ENCODE measurements at places on chromosomes 7 and 10. TPM values are rescaled to one million over a fixed set of nuclear protein-coding genes. Genes with fewer than 3 reads are reported as not detected.

GRCh38 chr7:84811362-84811761 is 375.5 kb downstream of the SEMA3D start:
- no peaks in the 10 kb centered on the region for H3K36me3 ChIP-seq
- peaks cover 8% of the 10 kb centered on the region for H3K4me1 ChIP-seq
- H3K4me3 ChIP-seq, result no peak overlapping the region
- H3K27ac ChIP-seq, result no peak overlapping the region

GRCh38 chr7:8514781-8515519 is 81.5 kb downstream of the NXPH1 start:
- H3K4me1 ChIP-seq, result no peaks in the 10 kb centered on the region
- H3K27me3 ChIP-seq, result no peaks in the 10 kb centered on the region
- H3K4me3 ChIP-seq, result no peak overlapping the region
- DNase-seq, result no peak

GRCh38 chr7:150988230-150989226 is 2.3 kb upstream of the NOS3 start:
- no peak for DNase-seq
- peak overlapping the region; percentile 5 for H3K4me3 ChIP-seq
- H3K4me1 ChIP-seq, result no peaks in the 10 kb centered on the region

Gene FAM237B
- total RNA-seq, result not detected

GRCh38 chr10:31929261-31930022 is 811 bp upstream of the ARHGAP12 start:
- H3K4me1 ChIP-seq, result no peaks in the 10 kb centered on the region
- peak; percentile 85 for DNase-seq
- peak overlapping the region; percentile 77 for H3K4me3 ChIP-seq
- peak overlapping the region; percentile 94 for H3K27ac ChIP-seq
- no peaks in the 10 kb centered on the region for H3K36me3 ChIP-seq

Gene PPP1R3C
- 250 TPM for total RNA-seq

Gene ADRA2A
- 1.2 TPM for total RNA-seq

- peak overlapping the region; percentile 45 for H3K4me3 ChIP-seq
- H3K4me1 ChIP-seq, result peaks cover 38% of the 10 kb centered on the region
- no peaks in the 10 kb centered on the region for H3K36me3 ChIP-seq
Measured at GRCh38 chr10:100826983-100827818, 81.8 kb downstream of the PAX2 start.

DNA sequence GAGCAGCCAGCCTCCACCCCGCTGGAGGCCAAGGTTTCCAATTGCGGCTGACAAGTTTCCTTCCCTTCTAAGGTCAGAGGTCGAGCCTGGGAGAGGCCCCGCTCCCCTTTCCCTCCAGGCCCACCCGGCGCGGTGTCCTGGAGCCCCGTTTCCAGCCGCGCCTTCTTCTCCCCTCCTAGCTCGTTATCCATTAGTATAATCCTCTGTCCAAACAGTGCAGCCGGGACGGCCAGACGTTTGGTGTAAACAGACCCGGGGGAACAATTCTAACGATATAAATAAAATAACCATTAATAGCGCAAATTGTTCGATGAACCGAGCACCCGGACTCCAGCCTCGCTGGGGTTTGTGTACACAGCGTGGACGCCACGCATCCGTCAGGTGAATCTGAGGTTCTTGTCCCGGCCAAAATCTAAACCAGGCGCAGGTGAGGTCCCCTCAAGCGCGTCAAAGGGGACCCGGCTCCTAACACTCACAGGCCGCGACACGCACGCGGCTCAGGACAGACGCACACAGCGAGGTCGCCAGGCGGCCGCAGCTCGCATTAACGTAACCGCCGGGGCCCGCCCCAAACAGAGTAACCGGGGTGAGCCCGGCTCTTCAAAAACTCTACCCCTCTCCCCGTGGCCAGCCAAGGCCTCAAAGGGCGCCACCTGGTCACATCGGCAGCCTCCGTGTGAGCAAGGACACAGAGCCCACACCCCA is 10.8 kb upstream of the NKX2-3 start:
- H3K36me3 ChIP-seq, result no peaks in the 10 kb centered on the region
- no peak overlapping the region for H3K4me3 ChIP-seq
- no peak for DNase-seq
- H3K27me3 ChIP-seq, result peaks cover 39% of the 10 kb centered on the region

Gene DYNC1I1
- 14.1 TPM for total RNA-seq

- no peak overlapping the region for H3K4me3 ChIP-seq
- no peaks in the 10 kb centered on the region for H3K27me3 ChIP-seq
- no peak overlapping the region for H3K27ac ChIP-seq
- peaks cover 76% of the 10 kb centered on the region for H3K36me3 ChIP-seq
- no peaks in the 10 kb centered on the region for H3K4me1 ChIP-seq
- DNase-seq, result no peak
Measured at GRCh38 chr10:46002916-46003693, 27.3 kb downstream of the NCOA4 start.

Gene NPFFR1
- total RNA-seq, result not detected

Gene PRTFDC1
- 5.6 TPM for total RNA-seq

DNA sequence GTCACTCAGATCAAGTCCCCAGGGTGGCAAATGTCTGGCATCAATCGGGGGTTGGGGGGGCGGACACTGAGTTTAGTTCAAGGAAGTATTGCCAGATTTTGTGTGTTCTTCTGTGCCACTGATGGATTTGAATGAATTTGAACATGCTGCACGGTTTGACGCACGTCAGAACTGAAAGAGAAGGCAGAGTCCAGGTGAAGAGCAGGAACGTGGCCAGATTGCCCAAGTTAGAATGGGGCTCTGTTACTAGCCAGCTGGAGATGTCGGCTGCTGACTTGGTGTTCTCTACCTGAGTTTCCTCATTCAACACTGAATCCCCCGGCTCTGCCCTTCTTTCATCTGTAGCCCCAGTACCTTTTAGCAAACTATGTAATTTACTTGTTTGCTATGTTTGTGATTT is 180.2 kb downstream of the PRKCQ start:
- H3K4me1 ChIP-seq, result peaks cover 11% of the 10 kb centered on the region
- H3K27me3 ChIP-seq, result no peaks in the 10 kb centered on the region
- no peak for DNase-seq
- no peaks in the 10 kb centered on the region for H3K36me3 ChIP-seq

DNA sequence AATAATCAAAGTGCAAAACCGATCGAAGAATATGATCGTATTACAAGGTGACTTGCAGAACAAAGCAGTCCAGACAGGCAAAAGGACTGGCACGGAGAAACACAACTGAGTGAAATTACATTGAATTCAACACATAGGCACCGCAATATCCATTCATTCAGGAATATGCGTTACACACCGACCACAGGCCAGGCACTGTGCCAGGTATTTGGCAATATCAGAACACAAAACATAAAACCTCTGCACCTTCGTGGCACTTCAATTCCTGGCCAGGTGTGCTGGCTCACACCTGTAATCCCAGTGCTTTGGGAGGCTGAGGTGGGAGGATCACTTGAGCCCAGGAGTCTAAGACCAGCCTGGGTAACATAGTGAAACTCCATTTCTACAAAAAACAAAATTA is 187.9 kb downstream of the DIP2C start:
- H3K27me3 ChIP-seq, result no peaks in the 10 kb centered on the region
- H3K4me1 ChIP-seq, result no peaks in the 10 kb centered on the region
- DNase-seq, result no peak
- no peak overlapping the region for H3K4me3 ChIP-seq
- H3K36me3 ChIP-seq, result no peaks in the 10 kb centered on the region
- H3K27ac ChIP-seq, result no peak overlapping the region
